Ovary (tissue), 10 donors: ENCODE measurements at places on chromosomes 3 and 15. TPM values are rescaled to one million over a fixed set of nuclear protein-coding genes. Genes with fewer than 3 reads are reported as not detected.

DNA sequence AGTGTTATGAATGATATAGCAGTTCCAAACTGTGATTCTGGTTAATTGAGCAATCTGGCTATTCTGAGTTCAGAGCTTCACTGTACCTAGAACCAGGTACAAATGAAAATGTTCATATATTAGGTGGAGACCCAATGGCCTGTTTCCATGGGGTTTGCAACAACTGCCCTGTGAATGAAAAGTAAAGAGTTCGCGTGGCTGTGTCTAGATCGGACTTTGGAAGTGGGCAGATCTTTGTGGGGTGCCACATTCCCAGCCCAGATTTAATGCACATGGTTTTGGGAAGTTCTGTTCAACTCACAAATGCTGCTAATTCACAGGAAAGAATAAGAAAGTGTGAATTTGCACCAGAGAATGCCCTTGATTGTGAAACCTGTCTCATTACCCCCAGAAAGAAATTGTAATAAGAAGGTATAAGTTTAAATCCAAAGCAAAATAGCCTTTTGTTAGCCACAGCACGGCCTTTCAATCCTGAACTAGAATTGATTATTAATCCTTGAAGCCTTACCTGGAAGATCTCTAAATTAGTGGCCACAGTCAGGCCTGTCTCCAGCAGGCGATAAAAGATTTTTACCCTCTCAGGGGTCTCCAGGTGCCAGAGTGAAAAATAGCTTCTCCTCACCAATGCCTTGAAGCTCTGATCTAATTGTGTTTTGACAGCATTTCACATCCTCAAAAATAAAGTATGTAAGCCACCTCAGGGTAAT is 22.6 kb downstream of the WHAMM start:
- no peak for DNase-seq

- no peak for DNase-seq
These were observed 48.5 kb downstream of the USP13 start for GRCh38 chr3:179701176-179701827.

DNA sequence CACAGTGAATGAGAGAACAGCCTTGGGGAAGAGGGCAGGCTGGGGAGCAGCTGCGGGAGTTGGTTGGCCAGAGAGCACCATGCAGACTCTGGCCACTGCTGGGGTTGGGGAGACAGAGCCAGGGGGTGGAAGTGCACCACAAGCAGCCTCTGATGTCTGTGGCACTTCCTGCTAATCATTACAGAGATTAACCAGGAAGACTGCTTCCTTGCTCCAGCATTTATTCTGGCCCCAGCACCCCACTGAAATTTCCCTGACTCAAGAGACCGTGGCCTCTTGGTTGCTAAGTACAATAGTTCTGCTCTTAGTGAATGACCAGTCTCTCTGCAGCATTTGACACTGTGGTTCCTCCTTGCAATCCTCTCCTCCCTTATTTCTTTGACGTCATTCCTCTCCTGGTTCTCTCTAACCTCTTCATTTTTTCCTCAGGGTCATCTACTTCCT is 266.2 kb upstream of the ROPN1 start:
- DNase-seq, result no peak

Gene C3orf85
- total RNA-seq, result not detected

Gene SLC2A2
- not detected for total RNA-seq

Gene C3orf22
- total RNA-seq, result 0.12 TPM

GRCh38 chr3:59862686-59863085 is 812.9 kb upstream of the CFAP20DC start:
- no peak for DNase-seq

Gene CPNE4
- not detected for total RNA-seq

Gene NOX5
- 0.45 TPM for total RNA-seq

- DNase-seq, result no peak
These were observed 203.8 kb downstream of the UACA start for GRCh38 chr15:70559265-70560239.

DNA sequence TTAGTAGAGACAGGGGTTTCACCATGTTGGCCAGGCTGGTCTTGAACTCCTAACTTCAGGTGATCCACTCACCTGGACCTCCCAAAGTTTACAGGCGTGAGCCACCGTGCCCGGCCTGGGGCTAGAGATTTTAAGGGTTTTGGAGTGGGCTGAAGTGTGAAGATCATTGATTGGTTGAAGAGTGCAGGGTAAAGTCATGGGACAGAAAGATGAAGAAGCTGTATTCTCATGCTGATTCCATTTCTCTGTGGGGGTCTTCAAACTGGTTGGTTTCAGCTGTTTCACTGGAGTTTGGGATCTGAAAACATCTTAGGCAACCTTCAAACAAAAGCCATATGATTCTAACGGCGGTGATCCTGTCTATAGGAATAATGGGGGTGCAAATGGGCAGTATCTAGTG is 52.1 kb downstream of the GATM start:
- DNase-seq, result no peak

DNA sequence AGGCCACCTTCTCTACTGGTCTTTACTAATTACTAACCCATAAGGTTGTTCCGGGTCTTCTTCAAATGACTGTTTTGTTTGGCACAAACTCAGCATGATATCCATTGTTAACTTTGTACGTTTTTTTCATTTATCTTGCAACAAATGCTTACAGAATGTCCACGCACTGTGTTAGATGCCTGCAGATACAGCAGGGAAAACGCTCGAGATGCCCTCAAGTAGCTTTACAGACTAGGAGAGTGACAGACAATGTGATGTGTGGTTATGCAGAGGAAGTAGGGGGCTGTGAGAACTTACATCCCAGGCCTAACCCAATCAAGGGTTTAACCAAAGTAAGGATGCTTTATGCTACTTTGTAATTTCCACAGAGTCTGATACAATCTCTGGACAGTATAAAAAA is 949 bp upstream of the RFC4 start:
- no peak for DNase-seq

- no peak for DNase-seq
These were observed 99.0 kb downstream of the ANO10 start for GRCh38 chr3:43522727-43523362.

GRCh38 chr15:82812994-82813393 is 3.6 kb downstream of the WHAMM start:
- DNase-seq, result no peak
